Ovary (tissue), 10 donors: ENCODE measurements at places on chromosomes 4 and X.

GRCh38 chrX:38803243-38803587 lies 2.0 kb downstream of the MID1IP1 start:
- DNase-seq: no peak

- no peak for DNase-seq
Observed at GRCh38 chr4:168057412-168057811, 34.9 kb upstream of the ANXA10 start.

GRCh38 chrX:10062980-10063379 lies 93.8 kb upstream of the CLCN4 start:
- no peak for DNase-seq

DNA sequence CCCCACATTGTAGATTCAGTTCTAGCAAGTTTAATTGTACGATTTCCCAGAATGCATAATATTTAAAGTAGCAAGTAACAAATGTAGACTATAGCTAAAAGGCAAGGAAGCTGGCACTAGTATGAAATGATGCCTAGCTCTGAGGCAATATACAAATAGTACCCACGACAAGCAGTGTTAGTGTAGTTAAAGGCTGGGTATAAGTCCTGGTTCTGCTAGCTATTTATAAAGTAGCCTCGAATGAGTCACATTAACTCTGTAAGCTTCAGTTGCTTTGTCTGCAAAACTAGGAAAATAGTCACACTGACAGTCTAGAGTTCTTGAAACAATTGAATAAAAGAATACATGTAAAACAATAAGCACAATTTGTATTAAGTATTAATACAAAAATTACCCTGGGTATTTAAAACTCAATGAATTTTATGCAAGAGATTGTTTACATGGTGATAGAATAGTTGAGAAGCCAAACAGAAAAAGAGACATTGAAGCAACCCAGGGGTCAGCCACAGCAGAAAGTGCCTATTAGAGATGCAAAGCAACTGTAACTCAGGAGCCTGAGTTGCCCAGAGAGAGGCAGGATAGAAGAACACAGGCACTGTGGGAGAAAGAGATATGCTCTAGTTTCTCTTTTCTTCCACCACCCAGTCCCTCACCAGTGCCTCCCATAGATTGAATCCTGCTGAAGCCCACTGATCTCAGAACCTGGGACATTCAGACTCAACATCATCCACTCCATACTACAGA lies 949.0 kb downstream of the C4orf33 start:
- no peak for DNase-seq

- no peak for DNase-seq
Observed at GRCh38 chr4:73585345-73585744, 34.9 kb downstream of the RASSF6 start.

GRCh38 chrX:27575565-27575964 lies 14.6 kb upstream of the DCAF8L2 start:
- DNase-seq: no peak

- DNase-seq: no peak
Observed at GRCh38 chr4:189499696-189500095, 441.0 kb upstream of the FRG1 start.

GRCh38 chrX:96704629-96705028 lies 20.0 kb downstream of the DIAPH2 start:
- no peak for DNase-seq

GRCh38 chr4:52407545-52407944 lies 251.6 kb downstream of the USP46 start:
- DNase-seq: no peak

DNA sequence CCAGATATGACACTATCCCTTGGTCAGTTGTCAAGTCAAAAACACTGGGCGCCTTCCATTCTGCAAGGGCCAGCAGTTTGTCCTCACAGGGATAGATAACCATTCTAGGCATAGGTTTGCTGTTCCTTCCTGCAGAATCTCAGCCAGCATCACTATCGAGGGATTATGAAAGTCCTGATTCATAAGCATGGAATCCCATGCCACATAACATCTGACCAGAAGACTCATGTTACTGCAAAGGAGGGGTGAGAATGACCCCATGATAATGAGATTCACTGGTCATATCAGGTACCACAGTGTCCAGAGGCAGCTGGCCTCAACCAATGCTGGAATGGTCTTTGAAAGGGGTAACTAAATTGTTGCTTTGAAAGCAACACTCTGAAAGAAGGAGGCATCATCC lies 84.7 kb downstream of the OTC start:
- no peak for DNase-seq

GRCh38 chr4:89486042-89486441 lies 178.4 kb upstream of the GPRIN3 start:
- no peak for DNase-seq

DNA sequence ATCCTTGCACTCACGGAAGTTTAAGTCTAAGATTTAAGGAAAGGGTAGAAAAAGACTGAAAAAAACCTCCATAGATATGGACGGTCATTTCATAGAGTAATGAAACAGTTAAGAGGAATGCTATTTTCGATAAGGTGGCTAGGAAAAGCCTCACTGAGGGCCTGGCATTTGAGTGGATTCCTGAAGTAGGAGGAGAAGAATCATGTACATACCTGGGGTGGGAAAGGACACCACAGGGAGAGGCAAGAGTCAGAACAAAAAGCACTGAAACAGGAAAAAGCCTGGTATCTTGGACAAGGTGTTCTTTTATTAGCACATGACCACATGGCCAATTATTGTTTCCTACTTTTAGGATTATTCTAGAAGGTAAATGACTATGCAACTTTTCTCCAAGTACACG lies 547.2 kb upstream of the DIPK2B start:
- no peak for DNase-seq

- DNase-seq: no peak
Observed at GRCh38 chr4:55132775-55133174, 7.4 kb upstream of the KDR start.

DNA sequence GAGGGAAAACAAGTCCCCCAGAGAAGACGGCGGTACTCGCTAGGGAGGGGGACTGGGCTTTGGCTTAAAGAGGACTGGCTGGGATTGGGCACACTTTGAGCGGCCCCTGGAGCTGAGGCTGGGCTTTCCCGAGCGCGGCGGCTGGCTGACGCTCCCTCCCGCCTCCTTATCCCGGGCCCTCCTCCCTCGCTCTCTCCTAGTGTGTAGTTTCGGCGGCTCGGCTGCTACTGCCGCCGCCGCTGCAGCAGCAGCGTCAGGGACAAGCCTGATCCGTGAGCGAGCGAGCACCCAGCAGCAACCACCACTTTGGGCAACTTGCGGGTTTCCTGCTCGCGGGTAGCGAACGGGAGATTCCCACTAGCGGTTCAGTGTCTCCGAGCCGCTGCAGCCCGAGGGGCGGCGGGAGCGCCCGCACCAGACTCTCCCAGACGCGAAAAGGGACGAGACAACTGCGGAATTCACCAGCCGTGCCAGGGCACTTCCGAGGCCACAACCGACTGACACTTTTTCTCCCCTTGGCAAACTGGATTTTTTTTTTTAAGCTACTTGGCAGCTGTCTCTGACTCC lies 632 bp upstream of the PCDH7 start:
- peak; percentile 45 for DNase-seq

DNA sequence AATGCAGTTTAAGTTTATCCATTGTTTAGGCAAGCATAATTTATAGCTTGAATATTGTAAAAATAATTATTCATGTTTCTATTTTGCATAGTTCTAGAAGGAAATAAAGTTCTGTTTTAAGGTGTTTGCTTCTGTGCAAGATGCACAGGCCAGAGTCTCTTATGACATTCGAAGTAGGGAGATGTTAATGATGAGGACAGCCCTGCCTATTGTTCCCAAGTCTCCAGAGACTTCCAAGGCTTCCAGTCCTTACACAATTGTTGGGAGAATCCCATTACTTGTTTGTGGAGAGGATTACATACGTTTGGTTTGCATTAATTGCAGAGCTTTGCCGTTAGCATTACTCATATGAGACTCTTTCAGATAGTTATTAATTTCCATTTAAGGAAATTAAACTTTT lies 96.2 kb upstream of the ANK2 start:
- no peak for DNase-seq

DNA sequence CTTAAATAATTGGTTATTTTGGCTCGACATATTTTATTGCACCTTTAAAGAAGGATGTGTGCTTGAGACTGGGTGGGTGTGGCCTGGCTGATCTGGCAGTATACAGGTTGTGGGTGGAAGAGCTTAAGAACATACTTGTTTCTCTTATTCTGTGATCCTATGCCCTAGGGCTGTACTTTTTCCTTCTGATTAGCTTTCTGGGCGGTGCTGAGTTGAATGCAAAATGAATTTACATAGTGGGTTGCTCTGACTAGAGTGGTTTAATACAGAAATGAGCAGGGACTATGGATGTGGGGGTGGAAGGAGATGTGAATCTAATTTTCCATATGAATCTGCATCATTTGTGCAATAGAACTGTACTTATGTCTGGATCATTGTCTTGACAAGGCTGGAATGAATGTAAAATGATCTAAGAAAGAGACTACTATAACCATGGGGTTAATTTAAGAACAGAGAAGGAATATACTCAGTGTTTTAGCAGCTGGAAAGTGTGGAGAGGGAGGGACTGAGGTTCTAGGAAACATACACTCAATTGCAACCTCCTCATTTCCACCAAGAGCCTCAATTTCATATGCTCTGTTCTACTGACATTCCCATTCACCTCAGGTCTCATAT lies 73.7 kb downstream of the RLIM start:
- no peak for DNase-seq

DNA sequence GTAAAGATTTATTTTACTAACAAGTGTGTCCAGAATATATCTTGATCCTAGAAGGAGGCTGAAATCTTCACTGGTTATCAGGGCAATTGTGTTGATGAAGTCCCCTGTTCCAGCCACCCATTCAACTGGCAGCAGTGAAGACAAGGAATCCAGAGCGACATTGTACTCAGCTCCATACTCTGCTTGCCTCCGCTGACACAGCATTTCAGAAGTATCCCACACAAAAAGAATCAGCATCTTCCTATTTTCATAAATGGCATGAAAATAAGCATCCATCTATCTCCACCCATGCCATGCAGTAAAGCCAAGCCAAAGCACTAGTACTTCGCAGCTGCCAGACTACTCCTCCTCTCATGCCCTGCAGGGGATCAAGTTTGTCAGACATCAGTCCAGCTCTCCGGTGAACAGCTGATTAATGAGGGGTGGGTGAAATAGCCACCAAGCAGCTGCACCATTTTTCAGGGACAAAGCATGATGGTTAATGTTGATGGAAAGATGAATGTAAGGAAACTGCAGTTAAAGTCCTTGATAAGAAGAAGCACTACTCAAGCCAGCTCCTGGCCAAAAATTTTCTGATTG lies 54.0 kb downstream of the COL25A1 start:
- DNase-seq: no peak

DNA sequence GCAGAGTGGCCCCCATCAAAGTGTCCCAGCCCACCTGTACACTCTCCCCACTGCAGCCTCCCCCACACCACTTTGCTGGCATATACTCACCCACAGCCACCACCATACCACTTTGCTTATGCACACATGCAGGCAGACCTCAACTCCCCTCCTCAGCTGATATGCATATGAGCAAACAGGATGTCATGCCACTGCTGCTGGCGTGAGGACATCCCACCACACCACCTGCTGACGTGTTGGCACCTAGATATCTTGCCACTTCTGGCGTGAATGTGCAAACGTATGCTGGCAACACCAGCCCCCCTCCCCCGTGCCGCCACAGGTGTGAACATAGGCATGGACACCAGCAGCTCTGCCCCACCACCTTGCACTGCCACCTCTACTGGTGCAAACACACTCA lies 22.4 kb upstream of the MAGEA8 start:
- DNase-seq: no peak

DNA sequence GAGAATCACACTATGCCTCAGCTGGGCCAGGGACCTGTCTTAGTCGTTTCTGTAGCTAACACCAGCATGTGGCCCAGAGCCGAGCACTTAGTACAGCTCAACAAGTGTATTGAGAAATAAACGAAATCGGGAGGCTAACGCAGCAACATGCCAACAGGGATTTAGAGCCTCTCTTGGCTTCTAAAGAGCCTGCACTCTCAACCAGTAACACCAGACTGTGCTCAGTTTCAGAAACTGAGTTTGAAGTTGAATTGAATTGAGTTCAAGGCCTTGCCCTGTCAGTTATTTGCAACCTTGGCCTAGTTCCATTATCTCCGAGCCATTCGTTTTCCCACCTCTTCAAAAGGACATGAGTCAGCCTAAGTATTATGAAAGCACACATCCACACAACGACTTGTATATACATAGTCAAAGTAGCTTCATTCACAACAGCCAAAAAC lies 71.3 kb upstream of the LDB2 start:
- DNase-seq: no peak

GRCh38 chr4:87239821-87240220 lies 19.4 kb upstream of the KLHL8 start:
- DNase-seq: no peak
